Naive thymus-derived CD8-positive, alpha-beta T cell (primary cell): ENCODE measurements at places on chromosomes 5 and 9.

- H3K27me3 ChIP-seq: no peaks in the 10 kb centered on the region
- no peak overlapping the region for H3K27ac ChIP-seq
- H3K4me1 ChIP-seq: no peaks in the 10 kb centered on the region
- no peak for DNase-seq
- no peaks in the 10 kb centered on the region for H3K36me3 ChIP-seq
Measured at GRCh38 chr5:32810804-32811203, 99.7 kb downstream of the NPR3 start.

DNA sequence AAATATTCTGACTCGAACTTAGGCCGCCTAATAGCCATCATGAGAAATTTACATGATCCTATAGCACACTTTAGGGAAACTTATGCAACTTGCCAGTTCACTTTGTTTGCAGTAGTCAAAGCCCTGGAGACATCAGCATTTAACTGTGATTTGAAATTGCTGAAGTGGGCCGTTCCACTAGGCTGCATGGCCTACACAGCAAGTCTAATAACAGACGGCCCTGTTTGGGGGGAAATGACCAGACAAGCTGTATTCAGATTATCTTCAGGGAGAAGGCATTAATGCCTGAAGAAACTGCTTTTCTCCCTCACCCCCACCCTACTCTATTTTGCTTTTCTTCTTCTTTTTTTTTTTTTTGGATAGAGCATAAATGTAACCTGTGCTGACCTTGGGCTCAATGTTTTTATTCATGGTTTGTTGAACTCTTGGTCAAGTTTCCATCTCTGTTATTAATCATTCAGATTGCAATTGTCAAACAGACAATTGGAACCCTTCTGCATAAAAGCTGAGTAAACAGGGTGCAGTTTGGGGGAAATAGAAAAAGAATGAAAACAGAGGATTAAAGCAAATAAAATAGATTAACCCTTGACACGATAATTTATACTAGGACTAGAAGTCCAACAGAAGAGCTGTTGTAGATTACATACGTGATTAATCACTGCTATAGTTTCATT, 1928.2 kb upstream of the WWC1 start:
- H3K27ac ChIP-seq: no peak overlapping the region
- DNase-seq: no peak
- H3K27me3 ChIP-seq: no peaks in the 10 kb centered on the region
- no peaks in the 10 kb centered on the region for H3K36me3 ChIP-seq
- H3K4me3 ChIP-seq: no peak overlapping the region

DNA sequence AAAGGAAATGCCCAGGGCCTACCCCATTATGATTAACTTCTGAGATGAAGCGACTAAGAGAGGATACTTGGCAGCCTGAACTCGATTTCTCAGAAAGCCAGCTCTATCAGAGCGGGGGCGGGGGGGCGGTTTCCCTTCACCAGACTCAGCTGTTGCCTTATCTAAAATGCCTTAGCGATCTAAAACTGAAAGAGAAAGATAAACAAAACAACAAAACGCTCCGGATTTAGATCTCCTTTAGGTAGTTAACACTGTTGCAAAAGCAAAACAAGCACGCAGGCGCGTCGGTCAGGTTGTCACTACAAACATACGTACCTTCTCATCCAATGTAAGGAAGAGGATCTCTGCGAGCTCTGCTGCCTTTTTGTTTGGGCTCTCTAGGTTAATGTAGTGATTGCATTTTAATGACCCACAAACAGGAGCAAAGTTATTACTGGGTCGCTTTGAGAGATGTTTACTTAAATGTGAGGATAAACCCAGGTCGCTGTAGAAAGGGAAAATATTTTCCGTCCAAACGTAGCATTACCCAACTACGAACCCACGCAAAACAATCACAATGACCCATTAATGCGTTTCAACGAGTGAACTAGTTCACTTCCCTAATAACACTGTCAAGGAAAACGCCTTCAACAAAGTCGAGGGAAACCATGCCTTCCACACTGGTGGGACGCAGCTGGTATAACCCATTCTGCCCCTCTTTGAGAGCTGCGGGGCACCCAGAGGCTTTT, 982 bp downstream of the EPB41L4A start:
- H3K4me1 ChIP-seq: peaks cover 4% of the 10 kb centered on the region
- H3K36me3 ChIP-seq: no peaks in the 10 kb centered on the region
- H3K27me3 ChIP-seq: peaks cover 54% of the 10 kb centered on the region

- no peak overlapping the region for H3K27ac ChIP-seq
- H3K27me3 ChIP-seq: no peaks in the 10 kb centered on the region
- H3K4me1 ChIP-seq: no peaks in the 10 kb centered on the region
- no peak overlapping the region for H3K4me3 ChIP-seq
- no peaks in the 10 kb centered on the region for H3K36me3 ChIP-seq
- DNase-seq: no peak
Measured at GRCh38 chr5:63164838-63165535, 586.4 kb downstream of the LRRC70 start.

DNA sequence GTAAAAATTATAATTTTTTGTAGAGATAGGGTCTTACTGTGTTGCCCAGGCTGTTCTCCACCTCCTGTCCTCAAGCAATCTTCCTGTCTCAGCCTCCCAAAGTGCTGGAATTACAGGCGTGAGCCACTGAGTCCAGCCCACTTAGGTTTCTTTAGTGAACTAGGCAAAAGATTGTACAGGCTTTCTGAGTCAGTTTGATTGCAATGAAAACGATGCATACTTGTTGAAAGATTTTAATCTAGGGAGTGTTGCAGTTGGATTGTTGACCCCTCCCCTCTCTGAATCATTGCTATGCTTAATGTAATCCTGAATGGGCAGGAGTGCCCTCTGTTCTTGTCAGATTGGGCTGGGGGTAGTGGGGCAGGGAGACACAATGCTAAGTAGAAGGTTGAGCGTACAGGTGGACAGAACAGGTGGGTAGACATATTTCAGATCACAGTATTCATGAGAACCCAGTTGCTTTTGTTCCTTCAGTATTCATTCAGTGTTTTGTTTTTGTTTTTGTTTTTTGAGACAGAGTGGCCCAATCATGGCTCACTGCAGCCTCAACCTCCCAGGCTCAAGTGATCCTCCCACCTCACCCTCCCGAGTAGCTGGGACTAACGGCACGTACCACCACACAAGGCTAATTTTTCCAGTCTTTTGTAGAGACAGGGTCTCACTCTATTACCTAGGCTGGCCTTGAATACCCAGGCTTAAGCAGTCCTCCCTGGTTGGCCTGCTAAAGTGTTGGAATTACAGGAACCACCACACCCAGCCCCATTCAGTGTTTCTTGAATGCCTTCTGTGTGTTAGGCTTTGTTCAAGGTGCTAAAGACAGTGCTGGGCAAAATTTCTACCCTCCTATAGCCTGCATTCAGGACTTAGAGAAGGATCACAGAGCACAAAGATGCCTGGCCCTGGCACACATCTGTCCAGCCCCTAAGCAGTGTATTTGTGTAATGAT, 70.1 kb downstream of the KIAA1958 start:
- H3K27me3 ChIP-seq: no peaks in the 10 kb centered on the region
- H3K27ac ChIP-seq: peak overlapping the region; percentile 33
- H3K36me3 ChIP-seq: peaks cover 2% of the 10 kb centered on the region
- H3K4me1 ChIP-seq: peaks cover 7% of the 10 kb centered on the region
- no peak for DNase-seq
- no peak overlapping the region for H3K4me3 ChIP-seq

DNA sequence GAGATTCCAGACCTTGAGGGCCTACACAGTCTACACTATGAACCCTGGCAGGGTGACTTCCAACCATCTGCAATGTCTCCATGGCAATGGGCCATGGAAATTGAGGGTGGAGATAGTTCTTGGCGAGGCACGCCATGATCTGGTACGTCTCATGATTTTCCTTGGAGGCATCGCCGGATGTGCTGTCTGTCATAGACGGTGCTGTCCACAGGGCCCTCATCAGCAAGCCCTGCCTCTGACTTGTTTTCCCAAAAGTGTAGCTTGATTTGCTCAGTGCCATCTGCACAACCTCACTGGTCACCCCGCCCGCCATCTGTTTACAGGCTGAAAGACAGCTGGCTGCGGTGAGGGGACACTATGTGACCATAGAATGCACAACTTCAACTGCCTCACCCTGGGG, 73.5 kb downstream of the BOD1 start:
- no peaks in the 10 kb centered on the region for H3K4me1 ChIP-seq
- peaks cover 30% of the 10 kb centered on the region for H3K27me3 ChIP-seq
- H3K27ac ChIP-seq: no peak overlapping the region
- no peak for DNase-seq

DNA sequence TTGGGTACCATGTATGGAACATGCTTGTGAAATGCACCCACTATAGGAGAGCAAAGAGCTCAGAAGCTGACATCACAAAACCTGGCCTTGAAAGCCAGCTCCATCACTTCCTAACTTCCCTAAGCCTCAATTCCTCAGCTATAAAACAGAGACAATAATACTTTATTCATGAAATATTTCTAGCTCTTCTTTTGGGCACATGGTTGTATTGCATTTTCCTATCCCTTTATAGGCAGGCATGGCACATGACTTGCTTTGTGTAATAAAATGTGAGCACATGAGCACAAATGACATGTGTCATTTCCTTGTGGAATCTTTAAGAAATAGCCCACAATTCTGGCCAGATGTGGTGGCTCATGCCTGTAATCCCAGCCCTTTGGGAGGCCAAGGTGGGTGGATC, 18.5 kb downstream of the ZNF366 start:
- H3K4me3 ChIP-seq: no peak overlapping the region
- DNase-seq: no peak
- H3K27me3 ChIP-seq: peaks cover 13% of the 10 kb centered on the region
- no peak overlapping the region for H3K27ac ChIP-seq

DNA sequence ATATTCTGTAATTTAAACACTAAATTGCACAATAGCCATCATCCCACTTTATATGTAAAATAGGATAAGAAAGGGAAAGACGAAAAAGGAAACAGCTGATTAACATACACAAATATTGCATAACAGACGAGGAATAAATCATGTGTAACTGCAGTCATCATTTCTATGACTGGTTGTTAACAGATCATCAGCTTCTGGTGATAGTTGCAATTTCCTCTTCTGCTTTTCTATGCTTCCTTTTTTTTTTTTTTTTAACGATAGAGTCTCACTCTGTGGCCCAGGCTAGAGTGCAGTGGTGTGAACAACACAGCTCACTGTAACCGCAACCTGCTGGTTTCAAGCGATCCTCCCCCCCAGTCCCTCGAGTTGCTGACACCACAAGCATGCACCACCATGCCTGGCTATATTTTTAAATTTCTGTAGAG, 22.5 kb upstream of the JAKMIP2 start:
- H3K27ac ChIP-seq: peak overlapping the region; percentile 5
- peaks cover 30% of the 10 kb centered on the region for H3K4me1 ChIP-seq
- no peak overlapping the region for H3K4me3 ChIP-seq

GRCh38 chr5:38500573-38501260, 55.7 kb downstream of the LIFR start:
- no peaks in the 10 kb centered on the region for H3K4me1 ChIP-seq
- no peak for DNase-seq
- H3K27me3 ChIP-seq: peaks cover 4% of the 10 kb centered on the region
- no peaks in the 10 kb centered on the region for H3K36me3 ChIP-seq
- H3K27ac ChIP-seq: no peak overlapping the region

GRCh38 chr5:109788596-109788995, 98.9 kb downstream of the MAN2A1 start:
- no peak overlapping the region for H3K4me3 ChIP-seq
- DNase-seq: no peak
- no peak overlapping the region for H3K27ac ChIP-seq
- H3K27me3 ChIP-seq: no peaks in the 10 kb centered on the region

GRCh38 chr5:42285230-42285629, 138.0 kb upstream of the GHR start:
- DNase-seq: no peak
- H3K4me1 ChIP-seq: no peaks in the 10 kb centered on the region
- no peak overlapping the region for H3K27ac ChIP-seq
- H3K27me3 ChIP-seq: no peaks in the 10 kb centered on the region

GRCh38 chr5:74801197-74801596, 34.1 kb downstream of the NSA2 start:
- H3K4me3 ChIP-seq: no peak overlapping the region
- no peaks in the 10 kb centered on the region for H3K27me3 ChIP-seq
- no peak overlapping the region for H3K27ac ChIP-seq
- no peak for DNase-seq
- H3K36me3 ChIP-seq: peaks cover 4% of the 10 kb centered on the region
- peaks cover 1% of the 10 kb centered on the region for H3K4me1 ChIP-seq

- no peak overlapping the region for H3K4me3 ChIP-seq
- H3K27ac ChIP-seq: no peak overlapping the region
- H3K36me3 ChIP-seq: no peaks in the 10 kb centered on the region
- H3K4me1 ChIP-seq: no peaks in the 10 kb centered on the region
- no peak for DNase-seq
Measured at GRCh38 chr5:90166816-90167215, 242.7 kb downstream of the CETN3 start.

GRCh38 chr5:62403411-62404250, at the start of gene DIMT1:
Gene DIMT1 (minus strand): TSS chr5:62403905. CDS start chr5:62403772, 133 bp downstream.
- peaks cover 5% of the 10 kb centered on the region for H3K36me3 ChIP-seq
- H3K27ac ChIP-seq: peak within 1 kb of the TSS; percentile 97
- H3K27me3 ChIP-seq: no peaks in the 10 kb centered on the region

DNA sequence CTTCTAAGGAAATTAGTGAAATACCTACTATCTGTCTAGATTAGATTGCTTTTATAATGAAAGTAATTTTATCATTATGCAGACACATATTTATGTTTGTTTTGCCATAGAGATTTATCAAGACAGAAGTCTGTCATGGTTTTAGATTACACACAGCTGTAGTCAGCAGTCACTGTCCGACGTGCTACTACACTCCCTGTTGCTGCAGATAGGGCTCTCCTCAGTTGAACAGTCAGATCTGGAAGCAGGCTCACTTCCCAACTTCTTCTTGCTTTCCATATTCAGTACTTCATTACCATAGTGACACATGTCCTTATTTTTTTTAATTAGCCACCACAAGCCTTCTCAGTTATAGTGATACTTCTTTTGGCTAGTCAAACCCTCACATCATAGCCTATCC, 329.9 kb upstream of the ITGA1 start:
- H3K4me3 ChIP-seq: no peak overlapping the region
- no peak for DNase-seq
- no peaks in the 10 kb centered on the region for H3K4me1 ChIP-seq
- H3K27ac ChIP-seq: no peak overlapping the region

DNA sequence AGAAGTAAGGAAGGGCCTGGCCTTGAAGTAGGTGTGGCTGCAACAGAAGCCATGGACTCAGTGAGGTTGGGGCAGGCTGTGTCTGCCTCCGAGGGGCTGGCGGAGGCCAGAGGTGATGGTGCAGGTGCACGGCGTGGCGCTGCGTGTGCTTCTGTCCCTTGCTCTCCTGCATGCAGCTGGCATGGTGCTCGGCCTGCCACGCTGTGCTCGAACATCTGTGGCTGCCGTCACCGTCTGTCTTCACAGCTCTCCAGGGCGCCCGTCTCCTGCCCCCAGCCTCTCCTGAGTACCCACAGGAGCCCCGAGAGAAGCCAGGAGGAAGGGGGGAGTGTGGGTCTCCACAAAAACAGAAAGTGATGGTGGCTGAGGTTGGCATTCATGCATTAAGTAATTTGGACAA, 193.7 kb downstream of the CACNA1B start:
- H3K4me3 ChIP-seq: no peak overlapping the region
- H3K4me1 ChIP-seq: no peaks in the 10 kb centered on the region
- H3K36me3 ChIP-seq: no peaks in the 10 kb centered on the region
- H3K27ac ChIP-seq: no peak overlapping the region
- peaks cover 7% of the 10 kb centered on the region for H3K27me3 ChIP-seq
